Stomach (tissue), 19 donors: ENCODE measurements at places on chromosomes 3 and 15. TPM values are rescaled to one million over a fixed set of nuclear protein-coding genes. Genes with fewer than 3 reads are reported as not detected.
A peak's percentile ranks its signal among the peaks of the same experiment; 100 is the strongest.

DNA sequence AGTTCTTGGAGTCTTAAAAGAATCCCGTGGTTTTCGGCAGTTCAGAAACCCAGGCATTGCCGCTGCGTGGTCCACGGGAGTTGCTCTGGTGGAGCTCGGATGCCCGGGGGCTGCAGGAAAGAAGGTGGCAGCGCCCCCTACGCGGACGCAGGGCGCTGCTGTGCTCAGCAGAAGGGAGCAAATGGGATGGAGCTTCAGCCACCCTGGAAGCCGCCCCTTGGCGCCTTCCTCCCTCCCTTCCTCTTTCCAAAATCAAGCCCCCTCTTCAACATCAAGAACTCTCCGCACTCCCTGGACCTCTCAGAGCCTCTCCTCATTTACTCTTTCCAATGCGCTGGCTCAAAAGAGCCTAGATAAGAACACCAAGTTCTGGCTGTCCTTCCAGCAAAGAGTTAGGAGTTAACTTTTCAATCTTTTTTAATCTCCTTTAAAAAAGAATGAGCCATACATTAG, 880 bp upstream of the CHRNA7 start:
- H3K4me3 ChIP-seq: peak overlapping the region; percentile 64
- H3K27ac ChIP-seq: no peak overlapping the region
- H3K36me3 ChIP-seq: no peaks in the 10 kb centered on the region
- H3K27me3 ChIP-seq: peaks cover 18% of the 10 kb centered on the region
- peaks cover 33% of the 10 kb centered on the region for H3K4me1 ChIP-seq

DNA sequence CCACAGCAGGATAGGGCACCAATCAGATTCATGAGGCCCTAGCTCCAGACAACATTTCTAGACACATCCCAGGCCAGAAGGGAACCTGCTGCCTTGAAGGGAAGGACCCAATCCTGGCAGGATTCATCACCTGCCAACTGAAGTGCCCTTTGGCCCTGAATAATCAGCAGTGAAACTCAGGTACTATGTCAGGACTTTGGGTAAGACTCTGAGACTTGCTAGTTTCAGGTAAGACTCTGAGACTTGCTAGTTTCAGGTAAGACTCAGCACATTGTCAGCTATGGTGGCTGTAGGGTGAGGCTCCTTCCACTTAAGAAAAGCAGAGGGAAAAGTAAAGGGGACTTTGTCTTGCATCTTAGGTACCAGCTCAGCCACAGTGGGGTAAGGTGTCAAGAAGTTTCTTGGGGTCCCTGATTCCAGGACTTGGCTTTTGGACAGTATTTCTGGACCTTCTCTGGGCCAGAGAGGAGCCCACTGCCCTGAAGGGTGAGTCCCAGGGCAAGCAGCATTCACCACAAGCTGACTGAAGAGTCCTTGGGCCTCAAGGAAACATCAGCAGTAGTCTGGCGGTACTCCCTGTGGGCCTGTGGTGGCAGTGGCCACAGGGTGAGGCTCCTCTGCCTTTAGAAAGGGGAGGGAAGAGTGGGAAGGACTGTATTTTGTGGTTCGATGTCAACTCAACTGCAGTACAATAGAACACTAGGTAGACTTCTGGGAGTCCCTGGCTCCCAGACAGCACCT, 13.7 kb upstream of the COL8A1 start:
- H3K36me3 ChIP-seq: no peaks in the 10 kb centered on the region
- H3K4me3 ChIP-seq: no peak overlapping the region
- H3K27ac ChIP-seq: no peak overlapping the region
- no peaks in the 10 kb centered on the region for H3K27me3 ChIP-seq
- DNase-seq: no peak

DNA sequence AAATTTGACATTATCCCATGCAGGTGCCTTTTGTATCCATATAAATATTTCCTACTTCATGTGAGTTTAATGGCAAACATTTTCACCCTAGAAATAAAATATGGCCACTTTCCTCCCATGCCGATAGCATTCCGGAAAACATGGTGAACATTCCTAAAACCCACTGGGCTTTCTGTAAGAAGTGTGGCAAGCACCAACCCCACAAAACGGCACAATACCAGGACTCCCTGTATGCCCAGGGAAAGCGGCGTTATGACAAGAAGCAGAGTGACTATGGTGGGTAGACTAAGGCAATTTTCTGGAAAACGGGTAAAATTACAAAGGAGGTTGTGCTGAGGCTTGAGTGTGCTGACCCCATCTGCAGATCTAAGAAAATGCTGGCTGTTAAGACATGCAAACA, 7.6 kb downstream of the ANXA2 start:
- no peaks in the 10 kb centered on the region for H3K27me3 ChIP-seq
- no peak overlapping the region for H3K27ac ChIP-seq
- DNase-seq: no peak
- H3K4me3 ChIP-seq: no peak overlapping the region

DNA sequence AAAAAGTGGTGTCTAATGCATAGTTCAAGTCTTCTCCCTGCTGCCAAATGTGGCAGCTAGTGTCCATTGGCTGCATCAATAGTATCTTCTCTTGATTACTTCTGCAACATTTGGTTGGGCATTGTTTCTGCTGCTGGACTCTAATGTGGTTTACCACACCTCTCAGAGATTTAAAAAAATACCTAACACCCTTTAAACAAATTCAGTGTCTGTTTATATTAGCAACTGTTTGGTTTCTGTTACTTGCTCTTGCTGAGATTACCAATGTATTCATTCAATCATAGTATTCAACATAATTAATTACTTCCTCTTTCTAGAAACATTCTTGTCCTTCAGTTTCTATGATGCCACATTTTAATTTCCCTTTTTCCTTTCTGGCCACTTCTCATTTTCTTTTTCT, 20.3 kb upstream of the NECTIN3 start:
- no peaks in the 10 kb centered on the region for H3K27me3 ChIP-seq
- H3K4me3 ChIP-seq: no peak overlapping the region
- no peaks in the 10 kb centered on the region for H3K36me3 ChIP-seq
- no peak overlapping the region for H3K27ac ChIP-seq
- DNase-seq: no peak

- H3K4me1 ChIP-seq: no peaks in the 10 kb centered on the region
- no peak overlapping the region for H3K4me3 ChIP-seq
- no peak for DNase-seq
- H3K27me3 ChIP-seq: no peaks in the 10 kb centered on the region
- H3K36me3 ChIP-seq: peaks cover 100% of the 10 kb centered on the region
- H3K27ac ChIP-seq: no peak overlapping the region
Measured at GRCh38 chr15:84645496-84645895, 8.6 kb downstream of the WDR73 start.

DNA sequence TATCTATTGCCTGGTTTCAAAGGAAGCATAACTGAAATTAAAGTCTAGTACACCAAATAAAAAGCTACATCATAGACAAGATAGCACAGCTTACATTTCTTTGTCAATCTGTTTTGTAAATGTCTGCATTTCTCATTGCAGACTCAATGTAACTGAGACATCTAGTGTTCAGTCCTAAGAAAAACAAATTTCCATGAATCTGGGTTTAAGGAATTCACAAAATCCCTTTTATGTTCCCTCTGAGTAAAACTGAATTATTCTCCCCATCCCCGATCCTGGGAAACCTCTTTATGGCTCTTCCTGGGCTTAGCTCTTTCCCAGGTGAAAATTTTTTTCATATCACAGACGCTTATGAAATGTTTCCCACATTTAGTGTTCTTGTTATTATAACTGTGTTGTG, 21.6 kb upstream of the RASA2 start:
- no peaks in the 10 kb centered on the region for H3K36me3 ChIP-seq
- no peak overlapping the region for H3K4me3 ChIP-seq
- H3K4me1 ChIP-seq: peaks cover 2% of the 10 kb centered on the region
- DNase-seq: no peak
- H3K27me3 ChIP-seq: no peaks in the 10 kb centered on the region
- H3K27ac ChIP-seq: no peak overlapping the region

- H3K27me3 ChIP-seq: no peaks in the 10 kb centered on the region
- H3K4me1 ChIP-seq: peaks cover 62% of the 10 kb centered on the region
- no peak overlapping the region for H3K4me3 ChIP-seq
- peak; percentile 11 for DNase-seq
Measured at GRCh38 chr3:171336406-171336805, 123.8 kb downstream of the TNIK start.

- no peaks in the 10 kb centered on the region for H3K36me3 ChIP-seq
- H3K27me3 ChIP-seq: peaks cover 9% of the 10 kb centered on the region
- no peak overlapping the region for H3K4me3 ChIP-seq
- DNase-seq: no peak
Measured at GRCh38 chr15:77866596-77867125, 210.8 kb downstream of the TBC1D2B start.

GRCh38 chr3:58388550-58389091, 45.0 kb downstream of the PDHB start:
- no peak overlapping the region for H3K4me3 ChIP-seq
- peak; percentile 76 for DNase-seq
- H3K4me1 ChIP-seq: peaks cover 68% of the 10 kb centered on the region

DNA sequence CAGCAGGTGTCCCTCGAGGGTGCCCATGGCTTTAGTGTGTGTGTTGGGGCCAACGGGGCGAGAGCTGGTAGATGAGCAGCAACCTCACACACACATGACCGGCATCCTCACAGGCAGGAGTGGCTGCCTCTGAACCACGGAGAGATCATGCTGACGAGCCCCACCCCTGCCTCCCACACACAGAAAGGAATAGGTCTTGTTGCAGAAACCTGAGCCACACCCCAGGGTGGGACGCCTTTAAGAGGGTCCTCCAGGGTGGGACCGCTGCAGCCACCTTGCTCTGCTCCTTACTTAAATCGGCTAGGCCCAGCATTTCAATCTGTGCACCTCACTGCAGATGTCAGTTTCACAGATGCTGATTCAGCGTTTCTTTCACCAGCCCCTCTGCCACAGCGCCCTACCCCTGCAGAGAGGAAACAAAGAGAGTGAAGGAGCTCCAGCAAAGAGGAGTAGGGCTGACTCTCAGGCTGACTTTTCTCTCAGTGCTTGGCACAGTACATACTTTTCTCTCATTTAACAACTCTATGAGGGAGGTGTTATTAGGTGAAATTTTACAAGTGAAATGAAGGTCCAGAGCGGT, 61.2 kb upstream of the EPHB3 start:
- no peak overlapping the region for H3K27ac ChIP-seq
- DNase-seq: no peak
- H3K4me3 ChIP-seq: no peak overlapping the region
- H3K27me3 ChIP-seq: no peaks in the 10 kb centered on the region
- H3K36me3 ChIP-seq: no peaks in the 10 kb centered on the region
- H3K4me1 ChIP-seq: no peaks in the 10 kb centered on the region

DNA sequence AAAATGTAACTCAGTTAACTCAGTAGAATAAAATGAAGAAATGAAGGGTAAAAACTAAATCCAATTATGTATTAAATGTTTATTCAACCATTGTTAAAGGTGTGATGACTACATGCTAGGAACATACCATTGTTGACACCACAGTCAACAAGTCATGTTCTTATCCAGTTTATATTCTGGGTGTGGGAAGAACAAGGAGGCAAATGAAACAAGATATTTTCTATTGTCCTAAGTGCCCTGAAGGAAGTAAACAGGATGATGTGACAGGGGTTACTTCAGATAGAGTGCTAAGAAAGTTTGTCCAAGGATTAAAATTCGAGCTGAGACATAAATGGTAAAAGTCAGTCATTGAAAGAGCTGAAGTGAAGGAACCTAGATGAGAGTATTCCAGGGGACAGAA, 13.1 kb downstream of the AP3S2 start:
- H3K4me3 ChIP-seq: no peak overlapping the region
- H3K36me3 ChIP-seq: peaks cover 100% of the 10 kb centered on the region
- no peaks in the 10 kb centered on the region for H3K27me3 ChIP-seq
- no peak for DNase-seq
- H3K4me1 ChIP-seq: no peaks in the 10 kb centered on the region
- no peak overlapping the region for H3K27ac ChIP-seq

GRCh38 chr3:9279966-9280365, 30.5 kb upstream of the SRGAP3 start:
- H3K36me3 ChIP-seq: no peaks in the 10 kb centered on the region
- peaks cover 6% of the 10 kb centered on the region for H3K4me1 ChIP-seq
- no peak overlapping the region for H3K27ac ChIP-seq
- H3K27me3 ChIP-seq: no peaks in the 10 kb centered on the region

GRCh38 chr3:72997421-72997961, 880 bp downstream of the PPP4R2 start:
- H3K27ac ChIP-seq: peak overlapping the region; percentile 99
- peaks cover 8% of the 10 kb centered on the region for H3K36me3 ChIP-seq
- H3K27me3 ChIP-seq: no peaks in the 10 kb centered on the region
- DNase-seq: no peak

The SEMA3G gene
- total RNA-seq: under 0.01 TPM

The ERICH6 gene
- not detected for total RNA-seq

The GOLGA8G gene
- not detected for total RNA-seq

The SLC6A20 gene
- 0.73 TPM for total RNA-seq

The MRAS gene
- total RNA-seq: 11.0 TPM

The PIK3CA gene
- total RNA-seq: 10.9 TPM

The NEDD4 gene
- 10.1 TPM for total RNA-seq
